ENCODE measurements at places on chromosomes 13 and 19.

- no peak for DNase-seq
These were observed 182.2 kb upstream of the SPRY2 start for GRCh38 chr13:80523134-80523533.

GRCh38 chr19:29277102-29277501, 64.2 kb upstream of the UQCRFS1 start:
- DNase-seq = no peak

GRCh38 chr13:24998433-24998832, 97.5 kb upstream of the PABPC3 start:
- DNase-seq = no peak

- DNase-seq = no peak
These were observed 742 bp downstream of the NALCN start for GRCh38 chr13:101415358-101416174.

DNA sequence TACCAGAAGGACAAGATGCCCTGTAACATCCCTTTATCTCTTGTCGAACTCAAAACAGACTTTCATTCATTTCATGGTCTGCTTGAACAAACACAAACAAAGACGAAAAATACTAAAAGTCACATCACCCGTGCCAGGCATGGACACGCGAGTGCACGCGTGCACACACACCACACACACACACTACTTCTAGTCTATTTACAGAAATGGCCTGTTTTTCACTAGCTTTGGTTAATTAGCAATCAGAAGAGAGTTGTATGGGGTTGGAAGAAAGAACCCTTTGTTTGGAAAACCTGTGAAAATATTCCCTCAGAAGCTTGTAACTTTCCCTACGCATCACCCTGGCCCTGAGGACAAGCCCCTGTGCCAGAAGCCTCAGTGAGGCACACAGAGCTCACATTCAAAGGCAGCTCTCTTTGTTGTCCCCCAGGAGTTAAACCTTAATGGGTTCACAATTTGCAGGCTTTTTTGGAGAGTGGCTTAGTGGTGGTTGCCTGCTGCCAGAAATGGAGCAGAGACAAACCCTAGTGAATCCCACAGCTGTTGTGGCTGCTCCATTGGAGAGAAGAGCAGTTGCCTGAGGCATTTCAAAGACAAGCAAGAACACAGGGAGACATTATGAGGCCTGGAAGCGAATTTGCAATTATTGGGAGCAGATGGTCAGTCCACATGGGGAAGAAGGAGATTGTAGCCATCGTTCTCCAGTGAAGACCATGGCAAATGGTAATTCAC, 55.9 kb downstream of the STARD13 start:
- DNase-seq = no peak

- DNase-seq = peak; percentile 35
These were observed 69.8 kb downstream of the SIAH3 start for GRCh38 chr13:45781553-45782326.

DNA sequence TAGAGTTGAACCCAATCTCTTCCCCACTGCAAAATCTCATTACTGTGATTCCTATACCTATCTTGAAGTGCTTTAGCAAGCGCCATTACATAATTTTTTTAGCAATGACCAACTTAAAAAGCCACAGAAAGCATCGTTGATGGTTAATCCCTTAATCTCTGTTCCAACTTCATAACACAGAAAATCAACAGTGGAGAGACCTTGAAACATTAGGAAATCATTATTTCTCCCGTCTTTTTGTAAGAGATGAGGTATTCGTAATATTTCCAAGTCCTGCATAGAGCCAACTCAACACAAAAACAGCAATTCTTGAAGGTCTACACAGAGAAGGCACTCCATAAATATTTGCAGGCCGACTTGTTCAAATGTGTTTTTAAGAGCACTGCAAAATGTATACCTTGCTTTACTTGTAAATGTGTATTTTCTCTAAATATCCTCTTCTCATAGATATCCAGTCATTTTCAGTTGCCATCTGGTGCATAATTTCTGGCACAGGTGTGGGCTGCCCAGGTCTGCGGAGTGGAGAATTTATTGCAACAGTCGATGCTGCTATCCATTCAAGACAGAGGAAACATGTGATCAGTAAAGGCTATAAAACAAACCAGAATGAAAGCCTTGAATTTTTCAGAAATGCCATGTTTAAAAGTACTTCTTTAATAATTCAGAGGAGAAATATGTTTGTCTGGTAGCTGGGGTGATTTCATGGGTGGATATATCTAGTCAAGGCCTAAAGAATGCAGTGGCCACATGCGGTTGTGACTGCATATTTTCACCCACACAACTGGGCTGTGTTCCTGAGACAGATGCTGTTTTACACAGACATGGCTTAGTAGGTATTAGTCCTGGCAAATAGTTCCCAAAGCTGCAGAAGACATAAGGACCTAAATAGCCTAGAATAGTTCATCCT, 234.3 kb upstream of the STARD13 start:
- no peak for DNase-seq

GRCh38 chr13:50129081-50129705, 113.9 kb downstream of the KCNRG start:
- no peak for DNase-seq

DNA sequence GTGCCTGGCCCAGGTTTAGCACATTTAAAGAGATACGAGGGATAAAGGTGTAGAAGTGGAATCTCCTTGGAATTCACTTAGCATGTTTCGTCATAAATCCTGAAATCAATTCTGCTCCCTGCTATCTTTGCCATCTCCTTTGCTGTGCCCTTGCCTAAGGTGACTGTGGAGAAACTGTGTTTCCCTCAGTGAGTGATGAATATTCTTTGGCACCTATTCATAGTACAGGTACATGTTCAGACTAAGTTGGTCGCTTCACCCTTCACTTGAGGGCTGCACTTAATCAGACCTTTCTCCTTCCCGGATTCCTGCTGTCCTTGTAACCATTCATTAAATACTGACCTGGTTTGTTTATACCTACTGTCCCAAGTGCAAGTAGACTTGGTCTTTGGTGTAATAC, 17.8 kb downstream of the PCCA start:
- no peak for DNase-seq

- no peak for DNase-seq
These were observed 30.1 kb downstream of the PIP5K1C start for GRCh38 chr19:3669947-3670795.

DNA sequence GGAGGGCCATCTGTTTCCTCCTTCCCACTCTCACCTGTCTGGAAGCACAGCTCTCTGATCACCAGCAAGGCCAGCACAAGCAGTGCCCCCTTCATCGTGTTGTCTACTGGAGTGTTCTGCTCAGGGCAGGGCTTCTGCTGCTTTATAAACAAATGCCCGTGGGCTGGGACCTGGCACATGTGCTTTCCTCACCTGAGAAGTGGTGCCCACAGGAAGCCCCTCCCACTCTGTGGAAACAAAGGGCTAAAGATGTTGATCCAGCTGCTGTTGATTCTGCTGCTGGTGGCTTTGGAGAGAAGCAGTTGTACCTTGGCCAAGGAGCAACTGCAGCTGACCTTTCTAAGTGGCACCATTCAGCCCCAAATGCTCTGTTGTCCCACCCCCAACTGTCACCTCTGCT, 26.4 kb upstream of the ZNF181 start:
- no peak for DNase-seq

DNA sequence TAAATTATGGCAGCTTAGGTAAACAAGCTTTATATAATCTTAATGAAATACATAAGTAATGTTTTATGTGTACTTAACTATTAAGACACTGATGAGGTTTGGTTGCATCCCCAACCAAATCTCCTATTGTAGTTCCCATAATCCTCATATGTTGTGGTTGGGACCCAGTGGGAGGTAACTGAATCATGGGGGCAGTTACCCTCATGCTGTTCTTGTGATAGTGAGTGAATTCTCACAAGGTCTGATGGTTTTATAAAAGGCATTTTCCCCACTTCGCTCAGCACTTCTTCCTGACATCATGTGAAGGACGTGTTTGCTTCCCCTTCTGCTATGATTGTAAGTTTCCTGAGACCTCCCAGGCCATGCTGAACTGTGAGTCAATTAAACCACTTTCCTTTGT, 212.7 kb downstream of the DIAPH3 start:
- no peak for DNase-seq

DNA sequence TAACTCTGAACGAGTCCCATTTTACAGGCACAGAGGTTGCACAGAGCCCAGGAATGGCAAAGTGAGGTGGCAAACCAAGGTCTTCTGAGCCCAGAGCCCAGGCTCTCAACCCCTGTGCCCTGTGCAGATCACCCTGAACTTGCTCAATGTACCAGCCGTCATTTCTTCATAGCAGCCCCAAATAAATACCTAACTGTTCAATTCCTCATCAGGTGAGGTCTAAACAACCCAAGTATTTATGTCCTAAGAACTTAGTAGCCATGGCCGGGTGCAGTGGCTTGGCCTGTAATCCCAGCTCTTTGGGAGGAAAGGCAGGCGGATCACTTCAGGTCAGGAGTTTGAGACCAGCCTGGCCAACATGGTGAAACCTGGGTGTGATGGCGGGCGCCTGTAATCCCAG, 21.8 kb upstream of the PNMA8B start:
- DNase-seq = no peak

GRCh38 chr19:4534836-4535658, at the start of gene PLIN5:
TSS of gene PLIN5 (minus strand) at chr19:4535224. CDS start at chr19:4534074, 1,150 bp downstream.
- DNase-seq = peak; percentile 97

DNA sequence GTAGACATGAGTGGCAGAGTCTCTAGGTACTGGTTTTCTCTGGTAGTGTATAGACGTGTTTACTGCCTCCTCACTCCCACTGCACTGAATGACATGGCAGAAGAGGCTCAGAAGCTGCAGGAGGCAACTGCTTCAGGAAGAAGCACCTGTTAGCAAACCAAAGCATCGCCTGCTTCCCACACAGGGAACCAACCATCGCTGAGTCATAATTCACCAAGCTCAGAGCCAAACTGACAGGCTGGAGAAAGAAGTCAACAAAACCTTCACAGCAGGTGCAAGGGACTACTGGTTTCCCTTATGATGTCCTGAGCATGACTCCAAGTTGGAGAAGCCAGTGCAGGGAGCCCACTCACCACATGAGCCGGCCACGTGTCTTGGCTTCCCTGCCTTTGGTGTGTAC, 69.8 kb downstream of the KCTD12 start:
- no peak for DNase-seq

GRCh38 chr13:105788530-105788929, 746.9 kb downstream of the EFNB2 start:
- no peak for DNase-seq

- DNase-seq = no peak
These were observed 647.2 kb downstream of the LIG4 start for GRCh38 chr13:107568181-107568580.

DNA sequence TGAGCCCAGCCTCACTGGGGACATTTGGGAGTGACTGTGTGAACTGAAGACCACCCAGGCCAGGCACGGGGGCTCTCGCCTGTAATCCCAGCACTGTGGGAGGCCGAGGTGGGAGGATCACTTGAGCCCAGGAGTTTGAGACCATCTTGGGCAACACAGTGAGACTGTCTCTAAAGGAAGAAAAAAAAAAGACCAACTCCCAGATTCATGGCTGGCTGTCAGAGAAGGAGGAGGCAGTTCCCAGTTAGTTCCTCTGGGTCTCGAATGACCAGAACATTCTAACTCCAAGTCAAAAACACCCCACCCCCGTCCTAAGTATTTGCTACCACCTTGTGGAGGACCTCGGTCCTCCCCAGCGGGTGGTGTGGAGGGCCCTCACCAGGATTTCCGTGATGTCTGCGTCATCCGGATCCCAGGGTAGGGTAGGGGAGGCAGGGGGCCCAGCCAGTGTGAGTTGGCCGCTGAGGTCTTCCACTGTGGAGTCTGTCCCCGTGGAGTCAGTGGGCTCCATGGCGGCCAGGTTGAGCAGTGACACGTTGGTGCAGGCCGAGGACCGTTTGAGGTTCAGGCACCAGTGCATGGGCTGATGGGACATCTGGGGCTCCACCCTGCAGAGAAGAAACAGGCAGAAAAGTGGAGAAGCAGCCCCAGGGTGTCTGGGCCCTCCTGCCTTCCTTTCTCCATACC, 1.3 kb downstream of the TSKS start:
- no peak for DNase-seq

GRCh38 chr19:45468159-45468651, 409 bp downstream of the FOSB start:
- DNase-seq = no peak

DNA sequence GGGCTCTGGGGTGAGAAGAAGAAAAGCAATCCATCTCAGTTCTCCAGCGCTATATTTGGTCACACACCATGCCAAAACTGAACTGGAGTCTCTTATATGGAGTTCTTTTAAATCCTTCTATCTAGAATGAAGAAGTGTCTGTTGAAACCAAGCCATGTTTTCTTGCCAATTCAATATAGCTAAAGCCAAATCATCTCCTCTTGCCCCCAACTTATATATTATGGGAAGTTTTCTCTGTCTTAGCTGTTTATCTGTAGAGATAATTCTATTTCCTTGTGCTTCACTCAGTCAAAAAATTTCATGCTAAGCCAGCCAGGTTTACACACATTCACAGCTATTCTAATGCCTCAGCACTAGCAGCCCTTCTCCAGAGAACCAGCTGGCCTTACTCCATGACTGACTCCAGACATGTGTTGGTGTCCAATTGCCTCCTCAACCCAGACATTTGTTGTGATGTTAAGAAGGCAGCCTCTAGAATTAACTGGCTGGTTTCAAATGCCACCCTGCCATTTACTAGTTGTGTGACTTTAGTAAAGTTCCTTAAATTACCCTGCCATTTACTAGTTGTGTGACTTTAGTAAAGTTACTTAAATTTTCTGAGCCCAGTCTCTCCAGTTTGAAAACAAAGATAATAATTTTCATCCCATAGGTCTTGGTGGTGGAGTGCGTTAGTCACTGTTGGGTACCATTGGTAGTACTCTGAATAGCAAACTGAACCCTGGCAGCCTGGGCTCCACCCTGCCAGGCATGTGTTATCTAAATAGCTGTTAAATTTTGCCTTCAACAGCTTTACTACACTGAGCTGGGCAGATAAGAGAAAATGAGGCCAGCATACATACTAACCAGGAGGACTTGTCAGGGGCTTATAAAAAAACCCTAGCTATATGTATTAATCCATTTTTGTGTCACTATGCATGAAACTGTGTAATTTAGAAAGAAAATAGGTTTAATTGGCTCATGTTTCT, 525.1 kb downstream of the LMO7 start:
- DNase-seq = no peak

DNA sequence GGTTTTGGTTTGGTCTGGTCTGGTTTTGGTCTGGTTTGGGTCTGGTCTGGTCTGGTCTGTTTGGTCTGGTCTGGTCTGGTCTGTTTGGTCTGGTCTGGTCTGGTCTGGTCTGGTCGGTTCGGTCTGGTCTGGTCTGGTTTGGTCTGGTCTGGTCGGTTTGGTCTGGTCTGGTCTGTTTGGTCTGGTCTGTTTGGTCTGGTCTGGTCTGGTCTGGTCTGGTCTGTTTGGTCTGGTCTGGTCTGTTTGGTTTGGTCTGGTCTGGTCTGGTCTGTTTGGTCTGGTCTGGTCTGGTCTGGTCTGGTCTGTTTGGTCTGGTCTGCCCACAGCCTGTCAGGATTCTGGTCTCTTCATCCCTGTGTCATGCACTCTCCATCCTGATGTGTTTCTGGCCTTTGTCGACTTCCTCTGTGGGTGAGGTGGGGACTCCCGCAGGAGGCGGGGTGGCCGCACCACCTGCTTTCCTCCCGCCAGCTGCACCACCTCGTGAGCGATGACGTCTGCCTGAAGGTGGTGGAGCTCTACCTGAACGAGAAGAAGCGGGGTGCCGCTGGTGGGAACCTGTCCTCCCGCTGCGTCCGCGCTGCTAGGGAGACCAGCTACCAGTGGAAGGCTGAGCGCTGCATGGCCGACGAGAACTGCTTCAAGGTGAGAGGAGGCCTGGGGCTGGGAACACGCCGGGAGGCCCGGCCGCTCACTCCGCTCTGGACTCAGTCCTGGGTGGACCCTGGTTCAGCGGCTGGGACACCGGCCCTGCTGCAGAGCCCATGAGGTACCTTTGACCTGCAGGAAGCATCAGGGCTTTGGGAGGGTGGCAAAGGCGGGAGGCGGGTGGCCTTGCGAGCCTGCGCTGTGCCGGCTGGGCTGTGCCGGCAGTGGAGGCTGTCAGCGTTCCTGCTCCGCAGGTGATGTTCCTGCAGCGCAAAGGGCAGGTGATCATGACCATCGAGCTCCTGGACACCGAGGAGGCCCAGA, 12.9 kb upstream of the F2RL3 start:
- no peak for DNase-seq

Measured in HEK293T (cell line).